ENCODE measurements at places on chromosomes 13 and 19.

GRCh38 chr13:109400624-109401257, 385.6 kb downstream of the IRS2 start:
- DNase-seq, result no peak

DNA sequence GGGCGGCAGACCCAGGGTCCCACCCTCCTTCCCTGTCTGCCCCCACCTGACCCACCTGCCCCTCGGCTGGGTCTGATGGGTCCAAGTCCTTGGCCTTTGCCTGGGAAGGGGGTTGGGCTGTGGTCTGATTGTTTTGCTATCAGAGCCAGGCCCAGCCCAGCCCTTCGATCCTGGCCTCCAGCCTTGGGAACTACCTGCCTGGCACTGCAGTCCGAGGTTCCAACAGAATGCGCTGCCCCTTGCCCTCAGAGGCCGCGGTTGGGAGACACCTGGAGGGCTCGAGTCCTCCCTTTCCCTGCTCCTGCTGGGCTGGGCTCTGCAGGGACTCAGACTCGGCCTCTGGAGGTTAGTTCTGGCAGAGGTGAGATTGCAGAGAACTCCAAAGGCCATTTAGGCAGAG, 1.6 kb downstream of the CCL25 start:
- no peak for DNase-seq

DNA sequence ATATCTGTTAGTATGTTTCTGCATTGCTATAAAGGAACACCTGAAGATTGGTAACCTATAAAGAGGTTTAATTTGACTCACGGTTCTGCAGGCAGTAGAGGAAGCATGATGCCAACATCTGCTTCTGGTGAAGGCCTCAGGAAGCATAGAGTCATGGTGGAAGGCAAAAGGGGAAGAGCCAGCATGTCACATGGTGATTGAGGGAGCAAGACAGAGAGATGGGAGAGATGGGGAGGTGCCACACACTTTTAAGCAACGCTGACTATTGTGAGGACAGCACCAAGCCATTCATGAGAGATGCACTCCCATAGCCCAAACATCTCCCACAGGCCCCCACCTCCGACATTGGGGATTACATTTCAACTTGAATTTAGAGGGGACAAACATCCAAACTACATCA, 32.8 kb downstream of the COG6 start:
- no peak for DNase-seq

DNA sequence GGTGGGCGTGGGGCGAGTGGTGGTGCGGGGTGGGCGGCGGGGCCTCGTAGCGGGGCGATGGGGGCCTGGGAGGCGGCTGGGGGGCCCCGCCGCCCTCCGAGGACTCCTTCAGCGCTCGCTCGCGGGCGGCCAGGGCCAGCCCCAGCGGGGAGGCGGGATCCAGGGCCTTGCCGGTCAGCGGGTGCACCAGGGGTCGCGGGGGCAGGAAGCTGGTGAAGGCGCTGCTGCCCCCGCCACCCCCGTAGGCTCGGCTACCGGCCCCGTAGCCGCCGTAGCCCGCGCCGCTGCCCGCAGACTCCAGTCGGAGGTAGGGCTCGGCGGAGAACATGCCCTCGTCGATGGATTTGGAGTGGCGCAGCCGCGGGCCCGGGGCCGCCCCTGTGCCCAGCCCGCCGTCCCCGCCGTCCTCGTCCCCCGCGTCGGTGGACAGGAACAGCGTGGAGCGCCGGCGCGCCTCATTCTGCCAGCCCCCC, 18.6 kb downstream of the C19orf81 start:
- DNase-seq, result no peak

GRCh38 chr19:355134-355533, 10.5 kb upstream of the MIER2 start:
- DNase-seq, result no peak

DNA sequence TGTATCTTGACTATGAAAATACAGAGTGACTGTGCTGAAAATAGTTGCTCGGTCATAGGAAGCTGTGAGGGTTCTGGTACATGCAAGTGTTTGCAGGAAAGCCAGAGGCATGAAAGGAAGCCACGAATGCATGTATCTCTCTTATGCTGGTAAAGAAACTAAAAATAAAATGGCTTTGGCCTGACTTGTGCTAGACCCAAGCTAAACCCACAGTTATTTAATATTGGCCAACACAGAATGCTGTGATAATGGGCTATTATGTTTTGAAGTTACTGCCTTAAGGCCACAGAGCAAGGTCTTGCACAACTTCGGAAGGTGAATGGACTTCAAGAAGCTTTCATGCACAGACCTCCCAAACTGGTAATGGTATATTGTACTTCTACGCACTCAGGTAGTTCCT, 518.2 kb upstream of the HTR2A start:
- DNase-seq, result no peak

DNA sequence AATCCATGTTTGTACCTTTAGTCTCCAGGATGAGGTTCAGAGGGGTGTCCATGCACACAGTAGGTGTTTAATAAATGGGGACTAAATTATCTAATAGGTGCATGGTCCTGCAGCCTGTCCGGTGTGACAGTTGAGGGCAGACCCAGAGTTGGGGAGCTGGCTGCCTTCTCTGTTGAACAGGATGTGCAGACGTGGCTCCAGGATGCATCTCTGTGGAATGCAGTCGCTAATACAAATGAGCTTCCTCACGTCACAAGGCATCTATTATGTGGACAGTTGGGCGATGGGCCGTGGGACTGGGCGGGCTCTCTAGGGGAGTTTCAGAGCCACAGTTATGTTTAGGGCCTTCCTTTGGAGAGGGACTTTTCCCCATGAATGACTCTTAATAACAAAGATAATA, 71.0 kb downstream of the SIPA1L3 start:
- no peak for DNase-seq

- no peak for DNase-seq
These were observed 45.8 kb upstream of the SCEL start for GRCh38 chr13:77489566-77490337.

GRCh38 chr13:21232196-21232595, 55.7 kb downstream of the MRPL57 start:
- DNase-seq, result no peak

DNA sequence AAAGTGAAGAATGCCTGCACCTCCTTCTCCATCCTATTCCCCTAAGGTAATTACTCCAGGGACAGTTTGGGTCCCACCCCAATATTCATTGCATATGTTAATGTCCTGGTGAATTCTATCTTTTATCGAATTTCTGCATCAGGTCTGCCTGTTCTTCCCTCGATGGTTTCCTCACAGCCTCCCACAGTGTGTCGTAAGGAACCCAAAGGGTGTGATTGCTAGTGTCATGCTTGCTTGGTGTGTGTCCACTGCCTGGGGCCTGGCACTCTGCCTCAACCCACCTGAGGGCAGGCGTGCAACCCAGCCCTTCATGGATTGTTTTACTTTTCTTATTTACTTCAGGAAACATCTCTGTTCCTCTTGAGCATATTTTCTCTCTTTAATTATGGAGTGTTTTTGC, 60.2 kb upstream of the CYSLTR2 start:
- DNase-seq, result peak; percentile 22

Measured in hematopoietic multipotent progenitor cell treated with erythropoietin and hydrocortisone succinate and interleukin-3 and kit ligand, for 6 days (in vitro differentiated cells).